ENCODE measurements at places on chromosomes 13 and 19. TPM values are rescaled to one million over a fixed set of nuclear protein-coding genes. Genes with fewer than 3 reads are reported as not detected.

DNA sequence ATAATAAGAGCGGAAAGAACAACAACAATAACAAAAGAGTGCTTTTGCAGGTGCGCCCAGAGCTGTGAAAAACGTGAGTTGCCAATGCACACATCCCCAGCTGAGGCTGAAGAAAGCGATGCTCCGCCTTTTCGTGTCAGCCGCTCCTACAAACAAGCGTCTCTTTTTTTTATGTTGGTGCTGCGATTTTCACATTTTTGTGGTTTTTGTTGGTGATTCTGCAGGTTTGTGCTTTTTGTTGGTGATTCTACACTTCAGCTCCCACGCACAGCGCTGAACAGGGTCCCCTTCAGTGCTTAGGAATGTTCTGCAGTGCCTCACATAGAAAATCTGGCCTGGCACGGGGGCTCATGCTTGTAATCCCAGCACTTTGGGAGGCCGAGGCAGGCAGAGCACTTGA is 7.3 kb upstream of the SBK3 start:
- H3K4me1 ChIP-seq: no peaks in the 10 kb centered on the region
- no peak for DNase-seq
- no peak overlapping the region for H3K27ac ChIP-seq
- no peak overlapping the region for H3K4me3 ChIP-seq
- H3K36me3 ChIP-seq: no peaks in the 10 kb centered on the region

Gene FAM124A
- 7.2 TPM for total RNA-seq

- H3K27ac ChIP-seq: no peak overlapping the region
- H3K27me3 ChIP-seq: no peaks in the 10 kb centered on the region
- no peaks in the 10 kb centered on the region for H3K36me3 ChIP-seq
- no peak overlapping the region for H3K4me3 ChIP-seq
Observed at GRCh38 chr13:50766013-50766412, 77.5 kb downstream of the DLEU7 start.

DNA sequence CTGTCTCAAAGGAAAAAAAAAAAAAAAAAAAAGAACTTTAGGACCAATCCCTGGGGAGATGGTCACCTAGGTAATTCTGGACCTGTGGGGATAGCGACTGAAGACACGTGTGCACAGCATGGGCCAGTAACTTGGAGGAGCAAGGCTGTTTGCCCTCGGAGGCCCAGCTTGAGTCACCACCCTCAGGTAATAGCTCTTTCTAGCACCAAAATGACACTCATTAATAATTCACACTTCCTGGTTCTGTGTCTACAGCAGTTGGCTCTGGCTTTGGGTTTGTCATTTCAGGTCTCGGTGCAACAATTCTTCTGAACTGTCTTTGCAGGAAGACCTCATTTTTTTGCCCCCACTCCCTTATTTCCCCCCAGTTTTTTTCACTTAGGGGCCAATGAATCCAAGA is 3.9 kb upstream of the ATP11A start:
- H3K4me1 ChIP-seq: no peaks in the 10 kb centered on the region
- no peak overlapping the region for H3K27ac ChIP-seq

- no peak for DNase-seq
- H3K4me3 ChIP-seq: no peak overlapping the region
- H3K27me3 ChIP-seq: no peaks in the 10 kb centered on the region
- H3K36me3 ChIP-seq: no peaks in the 10 kb centered on the region
- H3K4me1 ChIP-seq: no peaks in the 10 kb centered on the region
Observed at GRCh38 chr13:107252428-107252827, 684.5 kb upstream of the ARGLU1 start.
